ENCODE measurements at places on chromosomes 16 and 17.

DNA sequence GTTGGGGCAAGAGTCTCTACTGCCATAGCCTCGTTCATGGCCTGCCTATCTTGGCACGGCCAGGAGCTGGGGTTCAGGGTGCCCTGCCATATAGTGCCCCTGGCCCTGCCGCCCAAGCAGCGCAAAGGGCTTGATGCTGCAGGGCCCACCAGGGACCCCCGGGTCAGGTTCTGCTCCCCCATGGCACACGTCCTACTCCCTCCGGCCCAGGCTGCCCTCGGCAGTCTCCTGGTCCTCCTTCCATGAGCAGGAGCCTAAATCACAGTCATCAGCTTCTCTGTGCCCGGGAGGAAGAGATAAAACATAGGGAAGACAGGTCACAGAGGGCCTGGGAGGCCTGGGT lies 55.9 kb upstream of the MTSS2 start:
- DNase-seq, result no peak

DNA sequence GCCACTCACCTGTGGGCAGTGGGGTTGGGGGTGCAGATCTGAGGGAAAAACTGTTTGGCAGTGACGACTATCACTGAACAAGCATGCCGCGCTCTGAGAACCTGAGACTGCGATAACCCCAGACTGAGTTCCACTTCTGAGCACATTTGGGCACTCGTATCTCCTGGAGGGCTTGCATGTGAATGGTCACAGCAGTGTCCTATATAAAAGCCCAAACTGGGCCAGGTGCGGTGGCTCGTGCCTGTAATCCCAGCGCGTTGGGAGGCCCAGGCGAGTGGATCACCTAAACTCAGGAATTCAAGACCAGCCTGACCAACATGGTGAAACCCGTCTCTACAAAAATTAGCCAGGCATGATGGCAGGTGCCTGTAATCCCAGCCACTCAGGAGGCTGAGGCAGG lies 18.7 kb downstream of the ATP2C2 start:
- DNase-seq, result no peak

DNA sequence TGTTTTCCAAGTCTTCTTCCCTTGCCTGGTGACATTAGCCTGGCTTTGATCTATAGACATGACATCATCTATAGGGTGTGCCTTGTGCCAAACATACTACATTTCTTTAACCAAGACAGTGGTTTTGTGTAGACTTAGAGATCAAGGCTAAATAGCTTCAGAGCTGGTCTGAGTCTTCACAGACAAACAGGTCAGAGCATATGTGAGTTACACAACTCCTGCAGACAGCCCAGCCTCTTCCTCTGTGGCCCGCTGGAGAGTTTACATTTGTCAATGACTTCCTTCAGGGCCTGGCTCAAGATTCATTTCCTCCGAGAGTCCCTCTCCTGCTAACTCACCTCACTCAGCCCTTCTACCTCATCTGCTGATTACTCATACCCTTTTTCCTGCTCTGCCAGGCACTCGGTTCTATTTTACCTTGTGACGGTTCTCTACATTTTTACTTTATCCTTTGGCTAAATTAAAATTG lies 73.1 kb upstream of the TANC2 start:
- DNase-seq, result no peak

- no peak for DNase-seq
Observed at GRCh38 chr17:13096291-13096690, 78.5 kb upstream of the ELAC2 start.

GRCh38 chr16:23521037-23521743 lies 10.9 kb upstream of the GGA2 start:
- DNase-seq, result no peak

- DNase-seq, result no peak
Observed at GRCh38 chr16:1335996-1336395, 2.6 kb downstream of the BAIAP3 start.

- DNase-seq, result no peak
Observed at GRCh38 chr16:84947996-84948850, 63.1 kb downstream of the ZDHHC7 start.

DNA sequence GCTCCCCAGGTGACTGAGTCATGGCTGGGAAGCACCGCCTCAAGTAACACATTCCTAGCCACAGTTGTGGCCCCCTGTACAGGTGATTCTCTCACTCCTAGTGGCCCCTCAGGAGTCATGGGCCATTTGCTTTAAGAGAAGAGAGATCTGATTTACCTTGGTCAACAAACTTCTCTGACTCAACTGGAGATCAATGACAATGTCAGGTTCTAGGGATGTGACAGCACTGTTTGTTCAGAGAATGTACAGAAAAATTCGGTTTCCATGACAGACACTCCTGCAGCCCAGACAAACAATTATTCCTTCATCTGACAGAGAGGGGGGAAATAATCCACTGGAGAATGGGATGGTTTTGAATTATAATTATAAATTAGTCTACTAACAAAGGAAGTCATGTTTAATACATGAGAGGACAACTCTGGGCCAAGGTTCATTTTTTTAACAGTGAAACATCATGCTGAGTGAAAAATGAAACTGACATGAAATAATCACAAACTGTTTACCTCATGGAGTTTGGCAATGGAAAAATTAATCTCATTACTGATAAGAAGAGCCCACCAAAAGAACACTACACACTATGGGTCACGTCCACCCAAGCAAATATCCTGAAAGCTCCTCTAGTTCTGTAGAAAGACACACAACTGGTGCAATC lies 9.7 kb downstream of the ERN1 start:
- no peak for DNase-seq

DNA sequence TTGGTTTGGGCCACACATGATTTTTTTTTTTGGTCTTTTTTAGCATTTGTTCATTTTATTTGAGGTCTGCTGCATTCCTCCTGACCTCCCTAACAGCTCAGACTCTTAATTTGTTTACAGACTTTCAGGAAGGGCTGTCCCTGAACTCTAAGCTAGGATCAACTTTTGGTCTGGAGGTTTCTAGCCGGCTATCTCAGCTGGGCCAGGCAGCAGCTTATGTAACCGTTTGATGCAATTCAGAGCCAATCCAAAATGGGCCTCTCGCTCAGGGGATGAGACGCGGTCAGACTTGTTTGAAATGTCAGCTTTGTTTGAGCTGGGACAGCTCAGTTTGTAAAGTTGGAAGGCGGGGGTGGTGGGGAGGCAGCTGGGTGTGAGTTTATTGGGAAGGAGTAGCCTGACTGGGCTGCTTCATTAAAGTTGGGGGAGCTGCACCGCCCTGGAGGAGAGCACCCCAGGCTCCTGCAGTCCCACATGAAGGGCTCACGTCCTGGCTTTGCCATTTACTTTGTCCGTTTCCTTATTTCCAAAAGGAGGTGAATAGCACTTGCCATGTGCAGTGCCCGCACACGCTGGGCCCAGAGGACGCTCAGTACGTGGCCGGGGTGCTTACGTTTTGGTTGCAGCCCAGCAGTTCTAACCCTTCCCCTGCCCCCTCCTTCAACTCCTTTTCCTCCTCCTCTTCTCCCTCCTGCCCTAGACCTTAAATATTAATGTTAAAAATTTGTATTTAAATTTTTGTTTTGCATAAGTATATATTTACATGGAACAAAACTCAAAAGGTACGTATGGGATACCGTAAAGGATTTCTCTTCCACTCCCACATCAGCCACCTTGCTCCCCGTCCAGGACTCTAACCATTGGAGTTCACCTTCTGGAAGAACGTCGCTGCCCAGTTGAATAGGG lies 121.2 kb downstream of the SNX29 start:
- DNase-seq, result no peak

DNA sequence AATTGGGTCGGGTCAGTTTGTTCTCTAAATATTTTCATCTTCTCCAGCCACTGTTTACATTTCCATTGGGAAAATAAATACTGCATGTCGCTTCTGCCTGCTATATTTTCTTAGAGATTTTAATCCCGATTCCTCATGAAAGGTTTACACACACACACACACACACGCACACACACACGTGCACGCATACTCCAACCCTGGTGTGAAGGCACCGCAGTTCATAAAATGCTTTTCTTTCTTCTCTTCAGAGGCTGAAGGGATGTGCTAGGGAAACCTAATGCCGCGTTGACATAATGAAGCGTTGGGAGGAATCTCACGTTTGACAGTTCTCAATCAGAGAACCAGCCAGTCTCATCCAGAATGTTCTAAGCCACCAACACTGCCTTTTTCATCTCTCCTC lies 222.9 kb upstream of the IRX3 start:
- no peak for DNase-seq

GRCh38 chr17:8724451-8724850 lies 20.2 kb downstream of the CCDC42 start:
- DNase-seq, result no peak

GRCh38 chr17:49388290-49388640 lies 26.2 kb upstream of the ZNF652 start:
- DNase-seq, result no peak

- DNase-seq, result no peak
Observed at GRCh38 chr16:71557954-71558582, 18.8 kb downstream of the TAT start.

DNA sequence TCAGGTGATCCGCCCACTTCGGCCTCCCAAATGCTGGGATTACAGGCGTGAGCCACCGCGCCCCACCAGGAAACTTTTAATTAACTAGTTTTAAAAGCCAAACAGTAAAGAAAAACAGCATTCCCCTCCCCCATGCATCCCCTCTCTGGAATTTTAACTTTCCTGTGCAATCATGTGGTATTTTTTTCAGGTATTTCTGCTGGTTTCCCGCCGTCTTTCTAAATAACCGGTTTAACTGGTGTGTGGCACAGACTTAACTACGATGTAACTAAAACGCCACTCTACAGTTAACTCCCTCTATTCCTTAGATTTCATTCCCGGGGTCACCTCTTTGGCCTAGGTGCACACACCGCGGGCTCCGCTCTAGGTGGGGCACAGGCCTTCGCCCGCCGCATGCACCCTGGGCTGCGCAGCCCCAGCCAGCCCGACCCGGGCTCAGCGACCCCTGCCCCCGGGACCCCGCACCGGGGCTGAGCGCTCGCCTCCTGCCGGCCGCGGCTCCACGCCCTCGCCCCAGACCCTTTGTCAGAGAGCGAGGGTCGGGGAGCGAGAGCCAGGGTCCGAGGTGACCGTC lies 15.1 kb upstream of the UTP6 start:
- no peak for DNase-seq

DNA sequence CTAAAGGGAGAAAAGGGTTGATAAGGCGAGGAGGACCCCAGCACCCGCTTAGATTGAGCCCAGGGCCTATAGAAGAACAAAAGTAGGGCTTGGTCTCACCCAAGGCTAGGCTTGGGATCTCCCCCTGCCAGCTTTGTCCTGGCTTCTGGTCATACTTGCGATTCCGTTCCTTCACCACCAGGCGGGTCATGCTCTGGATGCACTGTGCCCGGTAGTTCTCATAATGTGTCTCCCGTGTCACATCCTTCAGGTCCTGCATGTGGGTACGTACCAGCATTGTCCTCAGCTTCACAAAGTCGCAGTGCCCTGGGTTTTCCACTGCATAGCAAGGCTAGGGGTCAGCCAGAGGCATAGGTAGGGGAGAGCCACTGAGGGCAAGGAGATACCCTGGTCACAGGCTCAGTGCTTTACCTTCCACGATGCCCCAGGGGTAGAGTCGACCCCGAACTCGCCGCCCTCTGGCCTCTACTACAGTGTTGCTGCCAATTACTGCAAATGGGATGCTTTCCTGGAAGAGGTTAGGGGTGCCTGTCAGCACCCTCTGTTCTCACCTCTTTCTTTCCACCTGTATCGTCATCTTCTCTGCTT lies 6.5 kb upstream of the MTMR4 start:
- DNase-seq, result no peak

GRCh38 chr16:55513616-55514015 lies 4.7 kb downstream of the LPCAT2 start:
- DNase-seq, result no peak

DNA sequence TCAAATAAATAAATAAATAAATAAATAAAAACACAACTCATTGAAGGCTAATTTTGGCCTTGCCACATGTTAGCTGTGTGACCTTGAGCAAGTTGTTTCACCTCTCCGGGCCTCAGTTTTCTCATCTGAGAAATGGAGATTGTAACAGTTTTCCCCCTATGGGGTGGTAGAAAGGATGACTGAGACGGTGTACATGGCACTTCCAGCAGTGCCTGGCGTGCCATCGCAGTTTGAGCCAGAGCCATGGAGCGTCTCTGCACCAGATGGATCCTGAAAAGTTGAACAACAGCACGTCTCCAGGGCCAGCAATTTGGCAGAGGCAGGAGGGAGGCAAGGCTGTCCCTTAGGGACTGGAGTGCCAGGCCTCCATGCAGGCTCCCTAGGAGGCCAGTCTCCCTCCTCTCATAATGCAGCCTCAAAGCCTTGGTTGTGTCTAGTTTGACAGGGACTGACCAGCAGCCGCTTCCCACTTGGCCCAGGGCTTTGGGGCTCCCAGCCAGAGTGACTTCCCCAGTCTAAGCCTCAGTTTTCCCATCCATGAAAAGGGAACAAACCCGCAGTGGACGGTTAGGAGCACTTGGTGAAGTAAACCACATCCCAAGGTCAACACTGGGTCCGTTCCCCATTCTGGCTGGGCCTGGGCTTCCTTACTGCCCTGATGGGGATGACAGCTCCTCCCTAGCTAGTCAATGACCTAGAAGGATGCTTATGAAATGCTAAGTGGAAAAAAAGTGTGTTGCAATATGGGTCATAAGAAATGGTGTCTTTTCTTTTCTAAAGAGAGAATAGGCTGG lies 19.3 kb downstream of the SOCS1 start:
- no peak for DNase-seq

DNA sequence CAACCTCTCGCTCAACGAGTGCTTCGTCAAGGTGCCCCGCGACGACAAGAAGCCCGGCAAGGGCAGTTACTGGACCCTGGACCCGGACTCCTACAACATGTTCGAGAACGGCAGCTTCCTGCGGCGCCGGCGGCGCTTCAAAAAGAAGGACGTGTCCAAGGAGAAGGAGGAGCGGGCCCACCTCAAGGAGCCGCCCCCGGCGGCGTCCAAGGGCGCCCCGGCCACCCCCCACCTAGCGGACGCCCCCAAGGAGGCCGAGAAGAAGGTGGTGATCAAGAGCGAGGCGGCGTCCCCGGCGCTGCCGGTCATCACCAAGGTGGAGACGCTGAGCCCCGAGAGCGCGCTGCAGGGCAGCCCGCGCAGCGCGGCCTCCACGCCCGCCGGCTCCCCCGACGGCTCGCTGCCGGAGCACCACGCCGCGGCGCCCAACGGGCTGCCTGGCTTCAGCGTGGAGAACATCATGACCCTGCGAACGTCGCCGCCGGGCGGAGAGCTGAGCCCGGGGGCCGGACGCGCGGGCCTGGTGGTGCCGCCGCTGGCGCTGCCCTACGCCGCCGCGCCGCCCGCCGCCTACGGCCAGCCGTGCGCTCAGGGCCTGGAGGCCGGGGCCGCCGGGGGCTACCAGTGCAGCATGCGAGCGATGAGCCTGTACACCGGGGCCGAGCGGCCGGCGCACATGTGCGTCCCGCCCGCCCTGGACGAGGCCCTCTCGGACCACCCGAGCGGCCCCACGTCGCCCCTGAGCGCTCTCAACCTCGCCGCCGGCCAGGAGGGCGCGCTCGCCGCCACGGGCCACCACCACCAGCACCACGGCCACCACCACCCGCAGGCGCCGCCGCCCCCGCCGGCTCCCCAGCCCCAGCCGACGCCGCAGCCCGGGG lies 1.3 kb downstream of the FOXC2 start:
- no peak for DNase-seq

- no peak for DNase-seq
Observed at GRCh38 chr16:22764662-22765327, 49.2 kb upstream of the HS3ST2 start.

Data from NCI-H1048 (cell line).